Peyer's patch (tissue), 4 donors: ENCODE measurements at places on chromosomes 6 and 20.

GRCh38 chr6:37116326-37116725 is 53.6 kb upstream of the PIM1 start:
- DNase-seq, result no peak

GRCh38 chr20:34262488-34263288 is 21.5 kb downstream of the ASIP start:
- DNase-seq, result no peak

DNA sequence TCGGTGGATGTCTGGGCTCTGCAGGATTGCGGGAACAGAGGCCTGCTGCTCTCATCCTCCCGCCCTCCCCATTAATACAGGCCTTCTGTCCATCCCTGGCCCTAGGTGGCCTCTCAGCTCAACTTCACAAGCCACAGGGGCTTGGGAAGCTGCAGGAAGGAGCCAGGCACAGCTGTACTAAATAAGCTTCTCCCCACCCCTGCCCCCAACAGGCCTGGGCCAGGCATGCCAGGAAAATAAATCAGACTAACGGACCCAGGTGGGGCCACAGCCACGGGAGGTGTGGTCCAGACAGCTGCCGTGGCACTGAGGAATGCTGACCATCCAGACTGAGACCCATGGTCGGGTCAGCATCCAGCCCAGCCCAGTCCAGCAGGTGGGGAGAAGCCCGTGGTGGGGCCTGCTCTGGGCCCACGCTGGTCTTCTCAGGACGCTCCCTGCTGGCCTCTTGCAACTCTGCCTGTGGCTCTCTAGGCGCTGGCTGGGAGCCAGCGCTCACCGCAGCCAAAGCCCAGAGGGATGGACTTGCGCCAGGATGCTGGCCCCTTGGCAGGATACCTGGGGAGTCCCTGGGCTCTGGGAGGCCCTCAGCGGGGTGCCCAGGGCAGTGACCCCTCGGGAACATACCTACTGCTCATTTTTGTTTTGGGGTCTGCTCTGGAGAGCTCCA is 8.6 kb upstream of the YTHDF1 start:
- no peak for DNase-seq

- DNase-seq, result no peak
Measured at GRCh38 chr6:149457316-149457884, 27.4 kb downstream of the ZC3H12D start.

DNA sequence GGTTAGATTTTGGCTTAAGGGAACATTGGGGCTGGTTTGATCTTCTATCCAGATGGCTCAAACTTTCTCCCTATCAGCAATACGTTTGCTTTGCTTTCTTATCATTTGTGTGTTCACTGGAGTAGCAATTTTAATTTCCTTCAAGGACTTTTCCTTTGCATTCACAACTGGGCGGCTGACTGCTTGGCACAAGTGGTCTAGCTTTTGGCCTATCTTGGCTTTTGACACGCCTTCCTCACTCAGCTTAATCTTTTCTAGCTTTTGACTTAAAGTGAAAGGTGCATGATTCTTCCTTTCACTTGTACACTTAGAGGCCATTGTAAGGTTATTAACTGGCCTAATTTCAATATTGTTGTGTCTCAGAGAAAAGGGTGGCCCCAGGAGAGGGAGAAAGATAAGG is 254.9 kb downstream of the PLCB1 start:
- DNase-seq, result no peak

GRCh38 chr6:41404182-41404845 is 68.9 kb downstream of the NCR2 start:
- DNase-seq, result no peak

GRCh38 chr6:149925974-149926777 is 3.3 kb upstream of the RAET1G start:
- peak; percentile 70 for DNase-seq

GRCh38 chr6:1800845-1801244 is 191.1 kb downstream of the FOXC1 start:
- DNase-seq, result no peak

DNA sequence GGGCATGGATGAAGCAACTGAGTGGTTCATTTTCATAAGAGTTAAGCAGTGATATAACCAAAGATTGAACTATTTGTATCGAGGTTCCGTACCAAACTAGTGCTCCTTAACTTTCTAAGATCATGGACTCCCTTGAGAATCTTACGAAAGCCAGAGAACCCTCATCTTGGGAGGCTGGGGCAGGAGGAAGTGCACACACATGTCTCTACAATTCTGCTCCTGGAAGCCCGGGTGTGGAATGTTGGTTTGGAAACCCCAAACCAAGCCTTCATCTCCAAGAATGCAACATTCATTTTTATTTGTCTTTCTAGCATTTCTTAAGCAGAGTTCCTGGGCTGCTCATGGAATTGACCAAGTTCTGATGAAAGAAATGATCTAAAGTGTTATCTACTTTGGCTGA is 250.5 kb upstream of the PRND start:
- no peak for DNase-seq

DNA sequence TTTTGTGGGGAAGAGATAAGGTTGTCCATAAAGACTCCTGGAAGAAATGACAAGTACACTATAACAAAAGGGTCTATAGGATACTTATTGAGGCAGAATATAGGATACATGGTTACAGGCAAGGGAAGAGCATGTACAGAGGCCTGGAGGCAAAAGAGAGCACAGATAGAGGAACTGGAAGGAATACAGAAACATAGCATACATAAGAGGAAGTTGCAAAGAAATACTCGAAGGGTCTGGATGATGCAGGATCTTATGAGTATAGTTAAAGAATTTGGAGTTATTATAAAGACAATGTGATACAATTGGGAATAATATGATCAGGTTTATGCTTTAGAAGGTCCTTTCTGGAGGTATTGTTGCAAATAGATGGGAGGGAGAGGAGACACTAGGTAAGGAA is 592.7 kb upstream of the POU3F2 start:
- DNase-seq, result no peak

- no peak for DNase-seq
Measured at GRCh38 chr6:19297880-19298279, 539.3 kb upstream of the ID4 start.

DNA sequence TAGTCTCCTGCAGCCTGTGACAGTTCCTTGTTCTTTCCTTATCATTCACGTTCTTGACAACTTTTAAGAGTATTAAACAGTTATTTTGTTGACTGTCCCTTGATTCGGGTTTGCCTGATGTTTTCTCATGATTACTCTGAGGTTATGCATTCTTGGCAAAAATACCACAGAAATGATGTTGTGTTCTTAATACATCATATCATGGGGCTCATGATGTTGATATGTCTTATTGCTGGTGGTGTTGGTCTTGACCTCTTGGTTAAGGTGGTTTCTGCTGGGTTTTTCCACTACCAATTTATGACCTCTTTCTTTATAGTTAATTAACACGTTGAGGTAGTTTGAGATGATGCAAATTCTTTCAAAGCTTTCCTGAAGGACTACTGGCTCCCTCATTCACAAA is 59.1 kb downstream of the ZHX3 start:
- DNase-seq, result no peak

DNA sequence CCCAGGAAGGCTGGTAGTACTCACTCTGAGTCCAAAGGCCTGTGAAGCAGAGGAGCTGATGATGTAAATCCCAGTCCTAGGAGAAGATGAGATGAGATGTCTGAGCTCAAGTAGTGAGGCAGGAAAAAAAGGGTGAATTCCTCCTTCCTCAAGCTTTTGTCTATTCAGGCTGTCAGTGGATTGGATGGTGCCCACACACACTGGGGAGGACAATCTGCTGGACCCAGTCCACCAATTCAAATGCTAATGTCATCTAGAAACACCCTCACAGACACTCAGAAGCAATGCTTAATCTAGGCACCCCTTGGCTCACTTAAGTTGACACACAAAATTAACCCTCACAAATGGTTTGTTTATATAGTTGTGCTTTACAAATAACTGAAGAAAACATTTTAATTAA is 94.6 kb downstream of the CD109 start:
- DNase-seq, result no peak

DNA sequence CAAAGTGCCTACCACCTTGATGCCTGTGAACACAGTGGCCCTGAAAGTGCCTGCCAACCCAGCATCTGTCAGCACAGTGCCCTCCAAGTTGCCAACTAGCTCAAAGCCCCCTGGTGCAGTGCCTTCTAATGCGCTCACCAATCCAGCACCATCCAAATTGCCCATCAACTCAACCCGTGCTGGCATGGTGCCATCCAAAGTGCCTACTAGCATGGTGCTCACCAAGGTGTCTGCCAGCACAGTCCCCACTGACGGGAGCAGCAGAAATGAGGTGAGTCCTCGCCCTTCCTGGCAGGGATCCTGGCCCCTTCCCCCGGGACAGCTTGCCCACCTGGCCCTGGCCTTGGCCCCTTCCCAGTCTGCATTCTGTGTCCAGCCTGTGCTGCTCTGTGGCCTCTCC is 17.9 kb downstream of the MAVS start:
- no peak for DNase-seq

DNA sequence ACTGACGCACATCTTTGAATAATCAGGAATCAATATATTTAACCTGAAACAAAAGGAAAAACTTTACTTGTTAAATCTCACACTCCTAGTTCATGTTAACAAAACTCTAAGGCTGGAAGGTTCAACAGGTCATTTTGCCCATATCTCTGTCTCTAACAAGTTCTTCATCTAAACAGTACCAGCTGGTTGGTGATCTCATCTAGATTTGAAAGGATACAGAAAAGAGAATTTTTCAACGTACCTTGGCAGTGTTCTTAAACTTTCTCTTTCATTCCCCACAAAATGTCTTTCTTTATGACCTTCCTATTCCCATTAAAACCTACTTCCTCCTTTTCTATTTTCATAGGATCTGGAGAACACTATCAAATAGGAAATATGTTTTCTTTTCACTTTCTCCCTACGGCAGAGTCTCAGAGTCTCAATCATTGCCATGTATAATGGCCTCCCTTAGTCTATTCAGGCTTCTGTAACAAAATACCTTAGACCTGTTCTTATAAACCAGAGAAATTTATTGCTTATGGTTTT is 111.3 kb downstream of the TBX18 start:
- no peak for DNase-seq

- DNase-seq, result no peak
Measured at GRCh38 chr6:21046276-21046675, 512.0 kb downstream of the CDKAL1 start.

- no peak for DNase-seq
Measured at GRCh38 chr6:78623554-78623953, 243.8 kb upstream of the IRAK1BP1 start.

DNA sequence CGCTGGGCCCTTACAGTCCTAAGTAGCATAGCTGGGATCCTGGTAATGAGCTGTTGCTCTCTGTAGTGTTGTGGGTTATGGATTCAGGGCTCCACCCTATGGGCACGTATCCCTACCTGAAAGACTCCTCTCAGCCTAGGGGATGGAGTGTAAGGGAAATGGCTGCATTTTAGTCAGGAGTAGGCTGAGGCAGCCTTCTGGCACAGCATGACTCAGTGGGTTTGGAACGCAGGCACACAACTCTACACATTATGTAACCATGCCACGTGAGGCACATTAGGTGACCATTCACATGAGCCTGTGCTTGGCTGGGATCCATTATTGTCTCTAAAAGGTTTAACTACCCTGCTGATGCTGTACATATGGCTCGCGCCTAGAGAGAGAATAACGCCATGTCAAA is 27.8 kb downstream of the HDDC2 start:
- DNase-seq, result peak; percentile 50
